ENCODE measurements at places on chromosomes 1 and 21.
A peak's percentile ranks its signal among the peaks of the same experiment; 100 is the strongest.

DNA sequence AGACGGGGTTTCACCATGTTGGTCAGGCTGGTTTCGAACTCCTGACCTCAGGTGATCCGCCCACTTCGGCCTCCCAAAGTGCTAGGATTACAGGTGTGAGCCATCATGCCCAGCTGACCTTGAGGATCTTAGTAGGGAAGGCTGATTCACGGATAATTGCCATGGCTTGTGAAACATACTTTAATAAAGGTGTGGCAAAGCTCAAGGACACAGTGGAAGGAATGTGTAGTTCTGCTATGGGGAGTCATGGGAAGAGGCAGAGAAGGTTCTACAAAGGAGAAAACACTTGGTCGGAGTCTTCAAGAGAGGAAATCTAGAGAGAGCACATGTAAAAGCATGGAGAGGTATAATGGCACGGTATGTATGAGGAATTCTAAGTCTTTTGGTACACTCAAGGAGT is 12.7 kb upstream of the PTCH2 start:
- DNase-seq = no peak

DNA sequence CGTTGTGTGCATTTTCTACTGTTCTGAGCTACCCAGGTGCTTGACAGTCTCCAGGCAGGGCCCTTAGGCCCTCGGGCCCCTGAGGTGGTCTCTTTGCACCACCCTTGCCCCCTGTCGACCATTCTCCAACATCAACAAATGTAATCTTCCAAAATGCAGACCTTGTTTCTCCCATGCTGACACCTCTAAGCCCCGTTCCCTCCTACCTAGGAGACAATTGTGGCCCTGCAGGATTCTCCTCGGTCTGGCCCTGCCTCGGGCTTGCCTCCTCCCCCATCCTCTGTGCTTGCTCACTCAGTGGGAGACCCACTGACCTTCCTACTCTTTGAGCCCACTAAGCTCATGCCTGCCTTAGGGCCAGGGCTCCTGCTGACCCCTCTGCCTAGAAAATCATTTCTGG is 104.2 kb upstream of the TARDBP start:
- no peak for DNase-seq

DNA sequence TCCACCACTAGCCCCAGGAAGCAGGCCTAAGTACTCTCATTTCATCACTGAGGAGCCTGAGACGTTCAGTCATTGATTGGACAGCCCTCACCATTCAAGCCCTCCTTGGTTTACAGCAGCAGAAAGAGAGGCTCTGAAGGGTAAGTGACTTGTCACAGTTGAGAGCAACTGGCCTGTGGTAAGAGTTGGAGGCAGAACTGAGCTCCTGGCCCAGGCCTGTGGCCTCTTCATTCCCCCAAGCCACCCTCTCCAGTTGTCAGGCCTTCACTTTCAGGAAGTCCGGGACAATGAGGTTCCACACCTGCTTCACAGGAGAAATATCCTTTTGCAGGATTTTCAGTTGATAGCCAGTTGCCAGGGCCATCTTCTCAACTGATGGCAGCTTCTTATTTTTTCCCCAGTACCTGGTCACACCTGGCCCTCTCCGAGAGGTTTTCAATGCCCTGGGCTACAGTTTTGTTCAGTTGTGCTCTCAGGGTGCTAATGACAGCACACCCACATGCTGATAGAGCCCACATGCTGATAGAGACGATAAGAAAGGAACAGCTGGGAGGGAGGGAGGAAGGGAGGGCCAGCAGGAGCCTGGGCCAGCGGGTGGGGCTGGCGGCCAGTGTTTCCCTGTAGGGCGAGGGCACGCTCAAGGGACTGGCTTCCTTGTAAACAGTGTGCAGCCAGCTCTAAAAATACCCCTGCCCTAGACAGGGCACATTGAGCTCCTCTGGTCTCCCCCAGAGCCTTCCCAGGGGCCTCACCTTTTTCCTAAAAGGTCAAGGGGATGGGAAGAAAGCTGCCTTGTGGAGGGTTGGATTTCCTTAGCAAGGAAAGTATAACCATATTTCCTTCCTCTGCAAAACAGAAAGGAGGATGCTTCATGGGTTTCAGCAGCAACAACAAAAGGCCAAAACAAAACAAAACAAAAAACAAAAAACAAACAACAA is 112.7 kb upstream of the JUN start:
- DNase-seq = peak; percentile 72

- DNase-seq = no peak
These were observed 34.1 kb upstream of the USH2A start for GRCh38 chr1:216457356-216457755.

DNA sequence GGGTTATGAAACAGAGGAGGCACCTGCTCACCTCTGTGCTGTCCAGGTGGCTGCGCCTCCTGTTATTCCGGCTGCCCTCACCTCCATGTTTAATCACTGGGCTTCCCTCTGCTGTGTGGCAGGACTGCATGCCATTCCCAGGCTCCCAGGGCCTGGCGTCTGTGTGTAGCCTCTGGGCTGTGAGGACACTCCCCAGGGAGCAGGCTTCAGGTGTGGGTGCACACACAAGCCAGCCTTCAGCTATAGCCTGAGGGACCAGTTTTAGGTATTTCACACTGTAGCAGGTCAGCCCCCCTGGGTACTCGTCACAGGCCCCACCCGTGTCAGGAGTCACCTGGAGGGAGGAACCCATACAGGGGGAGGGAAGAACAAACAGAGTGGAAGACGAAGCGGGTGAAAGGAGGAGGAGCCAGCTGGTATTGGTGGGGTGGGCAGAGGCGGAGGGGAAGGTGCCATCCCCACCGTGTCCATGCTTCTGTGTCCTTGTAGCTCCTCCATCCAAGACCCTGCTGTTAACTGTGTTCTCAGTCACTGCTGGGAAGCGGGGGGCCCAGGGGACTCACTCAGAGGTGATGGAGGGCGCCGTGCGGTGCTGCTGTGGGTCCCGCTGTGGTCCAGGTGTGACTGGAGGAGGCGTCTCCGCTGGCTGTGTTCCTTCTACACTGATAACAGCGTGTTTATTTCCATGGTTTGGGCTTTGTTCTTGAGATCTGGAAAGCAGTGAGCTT is 158.6 kb downstream of the PGBD5 start:
- no peak for DNase-seq

DNA sequence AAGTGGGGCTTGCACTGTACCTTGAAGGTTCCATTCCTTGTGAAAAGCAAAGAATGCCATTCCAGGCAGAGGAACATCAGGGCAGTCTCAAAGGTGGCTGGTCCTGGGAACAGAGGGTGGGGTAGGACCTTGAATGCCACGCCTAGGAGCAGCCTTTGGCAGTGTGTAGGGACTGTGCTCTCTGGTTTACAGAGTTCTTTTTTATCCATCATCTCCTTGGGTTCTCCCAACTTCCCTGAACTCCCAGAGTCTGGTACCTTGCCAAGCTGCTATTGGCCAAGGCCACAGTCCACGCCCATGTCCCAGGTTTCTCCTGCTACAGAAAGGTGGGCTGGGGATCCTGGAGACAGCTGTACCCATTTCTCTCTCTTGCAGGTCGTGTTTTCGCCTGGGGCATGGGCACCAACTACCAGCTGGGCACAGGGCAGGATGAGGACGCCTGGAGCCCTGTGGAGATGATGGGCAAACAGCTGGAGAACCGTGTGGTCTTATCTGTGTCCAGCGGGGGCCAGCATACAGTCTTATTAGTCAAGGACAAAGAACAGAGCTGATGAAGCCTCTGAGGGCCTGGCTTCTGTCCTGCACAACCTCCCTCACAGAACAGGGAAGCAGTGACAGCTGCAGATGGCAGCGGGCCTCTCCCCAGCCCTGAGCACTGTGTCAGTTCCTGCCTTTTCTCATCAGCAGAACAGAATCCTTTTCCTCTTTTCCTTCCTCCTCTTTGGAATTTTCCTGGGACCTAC is 15.3 kb upstream of the TRNAU1AP start:
- no peak for DNase-seq

DNA sequence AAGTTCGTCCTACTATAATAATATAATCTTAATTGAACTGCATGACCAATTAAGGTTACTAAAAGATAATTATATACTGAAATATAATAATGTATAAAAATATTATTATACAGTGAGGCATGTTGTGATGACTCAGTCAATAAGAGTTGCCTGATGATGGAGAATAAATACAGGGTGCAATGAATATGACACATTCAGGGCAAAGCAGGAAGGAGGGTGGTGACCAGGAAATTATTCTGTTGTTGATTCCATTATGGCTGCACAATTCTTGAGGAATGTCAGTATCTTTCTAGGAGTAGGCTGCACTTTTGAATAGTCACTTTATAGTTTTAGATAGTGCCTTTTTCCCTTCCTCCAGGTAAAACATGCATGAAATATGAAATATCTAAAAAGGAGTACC is 46.4 kb upstream of the RGS21 start:
- DNase-seq = no peak

DNA sequence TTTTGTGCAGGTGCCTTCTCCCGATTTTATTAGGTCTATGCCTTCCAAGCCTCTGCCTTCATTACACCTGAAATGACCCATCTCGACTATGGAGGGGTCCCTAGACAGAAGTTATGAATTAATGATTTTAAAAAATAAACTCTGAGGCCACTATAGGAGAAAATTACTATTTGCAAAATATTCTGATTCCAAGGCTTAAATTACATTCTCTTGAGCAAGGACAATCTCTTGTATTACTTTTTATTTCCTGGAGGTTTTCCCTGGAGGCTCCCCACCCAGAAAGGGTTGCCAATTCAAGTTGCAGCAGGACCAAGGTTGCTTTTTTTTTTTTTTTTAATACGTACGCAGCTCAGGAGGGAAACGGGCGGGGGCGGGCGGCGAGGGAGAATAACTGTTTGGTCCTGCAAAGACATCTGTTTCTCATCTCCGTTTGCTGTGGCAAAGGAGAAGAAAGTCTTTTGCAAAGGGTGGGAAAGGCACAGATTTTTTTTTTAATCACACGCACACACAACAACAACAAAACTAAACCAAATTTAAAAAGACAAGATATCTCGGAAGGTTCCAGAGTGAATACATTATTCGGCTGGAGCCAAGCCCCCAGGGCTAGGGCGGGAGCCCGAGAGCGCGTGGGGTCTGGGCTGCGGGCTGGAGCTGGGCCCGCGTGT is 618 bp upstream of the SERTAD4 start:
- DNase-seq = no peak

DNA sequence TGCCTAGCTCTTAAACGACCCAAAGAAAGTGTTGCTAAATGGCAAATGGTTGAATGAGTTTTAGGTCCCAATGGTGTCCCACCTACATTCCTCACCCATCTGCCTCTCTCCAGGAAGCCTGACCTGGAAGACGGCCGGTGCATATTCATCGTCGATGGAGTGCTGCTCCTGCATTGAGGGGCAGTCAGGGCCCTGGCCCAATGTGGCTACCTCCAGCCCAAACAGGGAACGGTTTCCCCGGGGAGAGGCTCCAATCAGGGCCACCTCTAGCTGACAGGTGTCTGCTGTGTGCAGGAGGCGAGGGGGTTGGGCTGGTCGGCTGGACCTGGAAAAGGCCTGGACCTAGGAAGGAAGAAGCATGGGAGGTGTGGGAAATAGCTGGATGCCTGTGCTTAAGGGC is 1.6 kb downstream of the GLMP start:
- DNase-seq = no peak

DNA sequence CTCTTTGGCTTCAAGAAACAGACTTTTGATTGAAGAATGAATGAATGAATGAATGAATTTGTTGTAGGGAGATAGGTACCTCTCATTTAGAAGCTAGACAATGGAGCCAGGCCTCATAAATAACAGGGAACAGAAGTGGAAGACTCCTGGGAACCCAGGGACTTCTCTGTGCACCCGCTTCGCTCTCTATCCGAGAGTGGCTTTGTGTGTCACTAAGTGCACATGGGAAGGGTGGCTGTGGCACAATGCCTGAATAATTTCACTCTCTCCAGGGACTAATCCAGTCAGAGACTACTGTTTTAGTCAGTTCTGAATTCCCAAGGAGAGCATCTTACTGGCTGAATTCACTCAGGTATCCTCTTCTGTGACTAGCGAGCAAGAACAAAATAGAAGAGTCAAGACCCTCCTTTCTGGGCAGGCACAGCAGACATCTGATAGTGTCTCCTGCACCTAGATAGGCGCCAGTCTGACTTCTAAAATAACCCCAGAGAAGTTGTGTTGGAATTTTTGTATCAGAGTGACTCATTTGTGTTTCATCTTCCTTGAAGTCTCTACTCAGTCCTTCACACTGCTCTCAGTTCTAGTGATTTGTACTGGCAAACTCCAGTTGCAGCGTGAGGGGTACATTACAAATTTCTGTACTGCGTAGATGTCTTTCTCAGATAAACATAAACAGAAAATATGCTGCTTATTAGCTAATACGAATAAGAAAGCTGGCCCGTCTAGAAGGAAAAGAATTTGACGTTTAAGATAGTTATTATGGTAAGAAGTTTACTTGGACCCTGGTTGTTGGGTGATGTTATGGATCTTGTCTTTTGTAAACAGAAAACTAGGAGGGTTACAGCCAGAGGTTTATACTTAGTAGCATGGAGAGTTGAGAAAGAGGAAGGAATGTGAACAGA is 34.0 kb downstream of the BACH1 start:
- no peak for DNase-seq

DNA sequence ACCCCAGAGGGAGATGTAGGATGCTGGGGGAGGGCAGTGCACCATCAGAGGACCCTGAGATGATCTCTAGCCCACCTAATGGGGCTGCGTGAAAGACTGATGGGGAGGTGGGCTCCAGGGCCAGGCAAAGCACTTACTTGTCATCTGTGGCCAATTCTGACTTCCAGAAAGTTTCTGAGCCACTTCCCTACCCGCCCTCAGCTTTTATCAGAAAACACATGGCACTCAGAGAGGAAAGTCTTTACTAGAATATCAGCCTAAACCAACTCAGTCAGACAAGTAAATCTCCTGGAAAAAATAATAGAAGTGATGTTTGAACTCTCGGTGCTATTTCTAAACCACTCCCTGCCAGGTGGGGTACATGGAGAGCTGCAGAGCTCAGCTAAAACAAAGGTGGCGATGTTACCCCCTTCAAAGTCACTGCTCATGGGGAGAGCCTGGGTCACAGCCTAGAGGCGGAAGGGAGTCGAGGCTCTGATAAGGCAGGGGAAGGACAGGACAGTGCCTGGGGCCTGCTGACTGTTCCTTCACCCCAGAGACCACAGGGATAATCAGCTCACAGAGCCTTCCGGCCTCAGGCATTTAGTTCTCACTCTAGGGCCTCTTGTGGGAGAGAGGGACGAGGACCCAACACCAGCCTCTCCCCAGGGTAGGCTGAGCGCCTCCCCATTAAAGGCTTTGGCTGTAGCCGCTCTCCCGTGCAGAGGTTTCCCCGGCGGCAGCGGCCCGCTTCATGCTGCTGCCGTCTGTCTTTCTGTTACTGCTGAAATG is 14.2 kb downstream of the SMIM12 start:
- peak; percentile 60 for DNase-seq

DNA sequence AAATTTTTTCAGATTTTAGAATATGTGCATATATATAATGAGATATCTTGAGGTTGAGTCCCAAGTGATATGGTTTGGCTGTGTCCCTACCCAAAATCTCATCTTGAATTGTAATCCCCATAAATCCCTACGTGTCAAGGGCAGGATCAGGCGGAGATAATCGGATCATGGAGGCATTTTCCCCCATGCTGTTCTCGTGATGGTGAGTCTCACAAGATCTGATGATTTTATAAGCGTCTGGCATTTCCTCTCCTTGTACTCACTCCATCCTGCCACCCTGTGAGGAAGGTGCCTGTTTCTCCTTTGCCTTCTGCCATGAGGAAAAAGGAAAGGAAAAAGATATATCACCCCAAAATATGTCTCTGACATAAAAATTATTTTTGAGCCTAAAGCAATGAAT is 64.6 kb downstream of the TOR3A start:
- no peak for DNase-seq

Measured in erythroblast (primary cell).